ENCODE measurements at places on chromosomes 4 and X.

DNA sequence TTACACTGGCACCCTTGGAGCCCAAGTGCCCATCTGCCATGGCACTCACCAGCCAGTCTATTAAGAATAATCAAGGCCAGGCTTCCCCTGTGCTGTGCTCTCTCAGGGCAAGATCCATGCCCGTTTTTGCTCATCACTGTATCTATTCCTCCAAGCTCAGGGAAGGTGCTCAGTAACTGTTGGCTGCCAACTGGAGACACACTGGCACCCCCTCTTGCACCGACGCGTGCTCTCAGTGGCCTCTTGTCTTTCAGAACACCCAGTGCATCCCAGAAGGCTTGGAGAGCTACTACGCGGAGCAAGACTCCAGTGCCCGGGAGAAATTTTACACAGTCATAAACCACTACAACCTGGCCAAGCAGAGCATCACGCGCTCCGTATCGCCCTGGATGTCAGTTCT is 30.1 kb downstream of the NSG1 start:
- no peak for DNase-seq

GRCh38 chr4:148044912-148045352 is 313.0 kb downstream of the ARHGAP10 start:
- no peak for DNase-seq

DNA sequence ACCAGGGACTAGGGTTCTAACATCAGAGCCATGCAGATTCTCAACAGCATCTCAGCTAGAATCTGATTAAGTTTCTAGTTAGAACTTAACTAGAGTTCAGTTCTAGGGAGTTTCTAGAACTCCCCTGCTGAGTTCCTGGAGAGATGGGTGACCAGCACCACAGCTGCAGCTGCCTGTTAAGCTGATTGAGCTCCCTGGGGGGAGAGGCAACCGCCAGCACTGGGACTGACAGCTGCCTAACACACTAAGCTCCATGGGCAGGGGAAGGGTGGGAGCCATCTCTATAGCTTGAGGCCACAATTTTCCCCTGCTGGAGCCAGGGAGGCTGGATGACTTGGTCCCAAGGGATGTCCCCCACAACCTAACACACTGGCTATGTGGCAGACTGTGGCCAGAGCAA is 84.2 kb downstream of the CHIC1 start:
- DNase-seq, result no peak

GRCh38 chr4:147811878-147812277 is 80.0 kb downstream of the ARHGAP10 start:
- DNase-seq, result no peak

GRCh38 chr4:76755756-76756155 is 142.2 kb downstream of the SOWAHB start:
- no peak for DNase-seq

DNA sequence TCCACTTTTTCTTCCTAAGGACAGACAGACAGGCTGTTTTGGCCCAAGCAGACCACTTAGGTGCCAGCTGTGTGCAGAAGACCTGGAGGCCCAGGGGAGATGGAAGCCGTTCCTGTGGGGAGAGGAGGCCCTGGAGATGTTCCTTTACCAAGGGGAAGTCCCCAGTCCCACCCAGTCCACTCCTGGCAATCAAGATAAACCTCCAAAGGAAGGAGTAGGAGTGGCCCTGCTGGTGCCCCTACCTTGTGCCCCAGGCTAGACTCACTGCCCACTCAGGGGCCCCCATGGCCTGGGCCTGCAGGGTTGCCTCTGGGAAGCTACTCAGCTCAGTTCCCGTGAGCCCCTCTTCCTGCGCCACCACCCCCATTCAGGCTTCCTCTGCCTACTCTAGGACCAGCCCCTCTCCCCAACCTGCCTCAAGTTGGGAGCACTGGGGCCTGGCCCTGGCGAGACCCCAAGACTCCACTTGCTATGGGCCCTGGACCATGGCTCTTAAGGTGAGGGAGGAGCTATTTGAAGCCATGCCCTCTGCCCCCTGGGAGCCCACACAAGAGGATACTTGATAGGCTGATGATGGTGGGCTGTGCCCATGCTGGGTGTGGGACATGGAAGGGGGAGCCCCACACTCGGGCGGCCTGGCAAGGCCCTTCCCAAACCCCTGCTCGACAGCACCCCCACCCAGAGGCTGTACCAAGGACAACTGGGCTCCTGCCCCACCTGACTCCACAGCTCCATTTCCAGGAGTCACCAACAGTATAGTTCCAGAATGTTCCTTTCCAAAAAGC is 24.8 kb upstream of the RNF4 start:
- DNase-seq, result no peak

GRCh38 chr4:20512985-20513384 is 187.3 kb upstream of the PACRGL start:
- no peak for DNase-seq

DNA sequence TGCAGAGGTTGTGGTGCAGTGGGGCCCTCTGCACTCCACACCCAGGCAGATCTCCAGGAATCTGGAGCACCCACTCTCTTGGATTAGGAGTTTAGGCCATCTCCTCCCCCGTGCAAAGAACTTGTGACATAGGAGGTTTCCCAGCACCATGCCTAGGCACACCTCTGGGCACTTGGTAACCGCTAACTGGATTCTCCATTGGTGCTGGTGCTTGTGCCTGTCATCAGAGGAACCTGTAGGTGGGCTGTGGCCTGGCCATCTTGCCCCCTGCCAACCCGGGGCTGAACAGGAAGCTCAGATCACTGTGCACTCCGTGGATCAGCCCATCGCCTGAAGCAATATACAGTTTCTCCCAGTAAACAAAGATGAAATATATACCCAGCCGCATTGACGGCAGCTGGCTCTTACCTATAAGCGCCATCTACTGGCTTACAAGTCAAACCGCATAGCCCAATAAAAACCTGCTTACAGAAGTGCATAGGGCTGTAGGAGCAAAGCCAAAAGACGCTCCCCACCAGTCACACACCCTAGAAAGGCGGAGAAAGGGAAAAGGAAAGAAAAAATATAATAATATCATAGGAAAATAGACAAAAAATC is 19.1 kb upstream of the TEX13B start:
- peak; percentile 78 for DNase-seq

GRCh38 chr4:105526656-105527055 is 25.8 kb upstream of the ARHGEF38 start:
- no peak for DNase-seq

DNA sequence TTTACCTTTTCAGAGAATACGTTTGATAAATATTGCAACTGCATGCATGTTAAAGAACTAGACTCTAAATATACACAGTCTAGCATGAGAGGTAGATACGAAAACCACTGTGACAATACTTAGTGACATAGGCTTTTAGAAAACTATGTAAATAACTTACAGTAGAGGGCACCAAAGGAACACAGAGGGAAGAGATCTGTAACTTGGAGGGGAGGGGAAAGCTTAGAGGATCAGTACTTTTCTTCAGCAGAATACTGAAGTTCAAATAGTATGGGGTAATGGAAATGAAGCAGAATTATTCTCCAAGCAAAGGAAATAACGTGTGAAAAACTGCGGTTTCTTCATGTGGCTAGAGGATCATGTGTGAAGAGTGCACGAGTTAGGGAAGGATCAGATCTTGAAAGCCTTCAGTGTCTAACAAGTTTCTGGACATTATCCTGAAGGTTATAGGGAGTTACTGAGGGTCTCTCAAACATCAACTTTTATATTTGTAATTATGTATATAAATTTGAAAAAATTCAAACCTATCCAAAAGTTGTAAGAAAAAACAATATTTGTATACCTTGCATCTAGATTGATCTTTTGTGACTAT is 264.3 kb downstream of the NPFFR2 start:
- DNase-seq, result peak; percentile 28

DNA sequence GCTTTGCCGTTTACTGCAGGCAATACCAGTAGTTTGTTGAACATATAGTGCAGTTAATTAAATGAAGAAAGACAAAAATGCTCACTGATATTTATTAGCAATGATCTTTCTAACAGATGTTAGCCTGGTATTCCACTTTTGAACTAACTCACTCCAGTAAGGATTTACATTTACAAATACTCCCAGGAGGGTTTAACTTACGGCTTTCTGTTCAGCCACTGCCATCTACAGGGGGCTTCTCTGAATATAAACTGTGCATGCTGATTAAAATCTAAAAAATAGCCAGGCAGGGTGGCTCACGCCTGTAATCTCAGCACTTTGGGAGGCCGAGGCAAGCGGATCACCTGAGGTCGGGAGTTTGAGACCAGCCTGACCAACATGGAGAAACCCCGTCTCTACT is 2.2 kb upstream of the SRD5A3 start:
- no peak for DNase-seq

GRCh38 chrX:154350429-154351182 is 23.8 kb downstream of the FLNA start:
- no peak for DNase-seq

All from NCI-H2171 treated with DMSO at 0.1 percent for 48 hours (cell line).